ENCODE measurements at places on chromosomes 1 and 21.
A peak's percentile ranks its signal among the peaks of the same experiment; 100 is the strongest.

GRCh38 chr1:41656068-41656467 lies 171.6 kb upstream of the EDN2 start:
- DNase-seq: no peak

DNA sequence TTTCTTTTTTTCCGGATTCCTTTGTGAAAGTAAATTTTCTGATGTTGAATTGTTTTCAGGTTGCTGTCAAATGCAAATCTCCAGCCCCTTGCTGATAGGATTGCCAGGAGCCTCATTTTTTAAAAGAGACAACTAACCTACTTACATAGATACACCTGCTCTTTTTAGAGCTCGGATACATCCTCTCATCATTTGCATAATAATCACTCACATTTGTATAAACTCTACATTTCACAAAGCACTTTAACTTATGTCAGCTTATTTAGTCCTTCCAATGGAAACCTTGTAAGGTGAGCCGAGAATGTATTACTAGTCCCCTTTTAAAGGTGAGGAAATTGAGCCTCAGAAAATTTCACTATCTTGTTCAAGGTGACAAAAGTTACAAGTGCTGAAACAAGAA lies 84.8 kb downstream of the KCTD3 start:
- no peak for DNase-seq

- DNase-seq: no peak
These were observed 940 bp upstream of the USF1 start for GRCh38 chr1:161046605-161047228.

DNA sequence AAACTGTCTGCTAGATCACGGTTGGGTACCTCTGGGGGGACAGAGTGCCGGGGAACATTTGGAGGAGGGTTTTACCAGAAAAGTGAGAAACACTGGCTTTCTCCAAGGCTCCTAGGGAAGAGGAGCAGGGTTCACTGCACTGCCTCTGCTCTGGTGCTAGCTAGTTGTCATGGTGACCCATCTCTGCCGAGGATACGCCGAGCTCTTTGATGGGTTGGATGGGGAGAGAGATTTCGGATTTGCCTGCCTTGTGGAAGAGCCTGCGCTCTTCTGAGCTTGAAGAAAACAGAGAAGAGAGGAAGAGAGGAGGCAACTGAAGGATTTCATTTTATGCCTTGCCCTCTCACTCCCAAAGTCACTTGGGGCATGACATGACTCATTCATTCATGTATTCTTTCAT lies 92.1 kb downstream of the NAV1 start:
- no peak for DNase-seq

DNA sequence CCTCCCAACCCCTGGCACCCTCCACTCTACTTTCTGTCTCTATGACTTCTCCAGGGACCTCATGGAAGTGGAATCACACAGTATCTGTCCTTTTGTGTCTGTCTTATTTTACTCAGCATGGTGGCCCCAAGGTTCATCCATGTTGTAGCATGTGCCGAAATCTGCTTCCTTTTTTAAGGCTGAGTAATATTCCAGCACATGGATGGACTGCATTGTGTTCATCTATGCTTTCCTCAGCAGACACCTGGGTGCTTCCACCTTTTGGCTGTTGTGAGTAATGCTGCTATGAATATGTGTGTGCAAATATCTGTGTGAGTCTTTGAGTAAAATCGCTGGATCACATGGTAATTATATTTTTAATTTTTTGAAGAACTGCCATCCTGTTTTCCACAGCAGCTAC lies 1.6 kb upstream of the PFKL start:
- DNase-seq: peak; percentile 21
